ENCODE measurements at places on chromosomes 3 and 15.

GRCh38 chr15:76566276-76566675 is 229.7 kb downstream of the ISL2 start:
- no peak for DNase-seq

DNA sequence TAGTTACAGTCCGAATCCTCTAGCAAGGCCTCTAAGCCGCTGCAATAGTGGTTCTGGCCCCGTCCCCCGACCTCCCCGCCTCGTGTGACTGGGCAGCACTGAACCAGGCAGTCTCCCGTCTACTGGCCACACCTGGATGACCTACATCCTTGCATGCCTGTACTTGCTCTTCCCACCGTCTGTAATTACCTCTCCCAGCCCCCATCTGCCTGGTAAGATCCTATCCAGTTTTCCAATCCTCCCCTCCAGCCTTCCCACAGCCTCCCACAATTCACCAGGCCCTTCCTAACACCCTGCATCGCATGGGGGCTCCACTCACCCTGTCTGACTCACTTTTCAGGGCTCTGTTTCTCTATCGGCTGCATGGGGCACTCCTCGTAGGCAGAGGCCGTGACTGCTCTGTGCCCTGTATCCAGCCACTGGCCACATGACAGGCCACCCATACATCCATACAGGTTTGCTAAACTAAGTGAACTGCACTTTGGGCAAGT is 32.8 kb downstream of the XXYLT1 start:
- DNase-seq = no peak

- no peak for DNase-seq
These were observed 269.4 kb upstream of the ZPLD1 start for GRCh38 chr3:102165367-102165766.

GRCh38 chr3:46380471-46381221 is 9.9 kb downstream of the CCR5 start:
- DNase-seq = no peak

DNA sequence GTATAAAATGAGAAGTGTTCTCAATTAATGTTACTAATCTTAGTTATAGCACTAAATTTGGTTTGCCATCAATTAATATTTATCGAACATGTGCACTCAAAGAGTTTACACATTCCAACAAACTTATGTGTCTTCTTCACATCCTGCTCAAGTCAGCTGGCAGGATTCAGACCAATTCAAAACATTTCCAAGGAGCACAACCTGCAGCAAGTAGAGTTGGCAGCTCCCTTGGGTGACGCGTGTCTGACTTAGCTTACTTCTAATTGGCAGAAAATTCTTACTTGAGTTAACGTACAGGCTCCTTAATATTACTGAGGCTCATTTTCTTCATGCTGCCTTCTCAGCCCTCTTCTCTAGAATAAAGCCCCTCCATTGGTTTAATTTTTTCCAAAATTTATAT is 110.4 kb upstream of the PFN2 start:
- DNase-seq = no peak

- no peak for DNase-seq
These were observed 241.1 kb upstream of the TOPAZ1 start for GRCh38 chr3:44000586-44000985.

- DNase-seq = no peak
These were observed 107.3 kb downstream of the HERC1 start for GRCh38 chr15:63726491-63726890.

DNA sequence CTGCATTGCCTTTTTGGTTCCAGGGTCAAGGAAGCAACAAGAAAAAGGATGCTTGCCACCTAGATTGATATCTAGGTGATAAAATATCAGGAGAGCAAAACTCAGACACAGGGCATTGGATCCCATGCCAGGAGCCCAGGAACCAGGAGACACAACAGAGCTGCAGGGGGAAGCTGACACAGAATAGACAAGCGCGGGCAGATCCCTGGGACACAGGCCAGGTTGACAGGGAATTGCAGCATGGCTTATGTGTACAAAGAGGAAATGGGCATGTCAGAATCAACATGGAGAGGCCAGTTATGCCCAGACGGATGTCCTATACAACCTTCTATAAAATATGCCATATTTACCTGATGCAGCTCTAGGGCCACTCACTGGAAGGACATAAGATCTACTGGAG is 84.2 kb downstream of the SEMA6D start:
- DNase-seq = no peak

DNA sequence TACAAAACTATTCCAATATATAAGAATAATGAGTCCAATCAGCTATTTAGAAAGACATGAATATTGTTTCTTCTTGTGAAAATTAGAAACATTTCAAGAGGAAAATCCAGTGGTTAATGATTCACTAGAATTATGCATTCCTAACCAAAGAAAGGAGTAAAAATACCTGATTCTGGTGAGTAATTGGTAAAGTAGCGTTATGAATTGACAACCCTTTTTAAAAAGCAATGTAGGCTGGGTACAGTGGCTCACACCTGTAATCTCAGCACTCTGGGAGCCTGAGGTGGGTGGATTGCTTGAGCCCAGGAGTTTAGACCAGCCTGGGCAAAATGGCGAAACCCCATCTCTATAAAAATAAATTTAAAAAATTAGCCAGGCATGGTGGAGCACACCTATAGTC is 43.3 kb downstream of the TOPAZ1 start:
- no peak for DNase-seq

DNA sequence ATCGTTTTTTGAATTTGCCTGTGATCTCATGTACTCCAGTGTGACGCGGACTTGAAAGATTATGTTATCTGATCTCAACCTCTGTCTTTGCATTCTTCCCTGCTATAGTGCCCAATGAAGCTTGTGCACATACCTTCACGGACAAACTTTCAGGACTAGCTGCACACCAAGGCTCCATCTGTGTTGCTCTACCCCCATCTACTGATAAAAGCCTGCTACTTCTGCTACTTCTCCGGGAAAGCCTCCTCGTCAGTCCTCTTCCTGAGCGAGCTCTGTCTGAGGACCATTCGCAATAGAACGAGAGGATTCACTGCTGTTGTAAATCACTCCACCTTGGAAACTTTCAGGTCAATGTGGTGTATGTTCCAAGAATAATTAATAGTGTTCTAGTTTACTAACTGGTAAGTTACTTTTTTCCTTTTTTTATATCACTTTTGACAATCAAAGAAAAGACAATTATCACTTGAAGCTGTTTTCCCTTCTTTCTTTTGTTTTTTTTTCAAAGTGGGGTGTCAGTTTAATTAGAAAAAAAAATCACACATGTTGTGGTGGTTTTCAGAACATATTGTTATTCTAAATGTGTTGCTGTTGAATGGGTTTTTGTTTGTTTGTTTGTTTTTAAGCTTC is 217.6 kb downstream of the ARRDC4 start:
- no peak for DNase-seq

- no peak for DNase-seq
These were observed 5.5 kb downstream of the PAQR5 start for GRCh38 chr15:69304182-69304545.
